ENCODE measurements at places on chromosomes 7 and 10.

- no peak for DNase-seq
Observed at GRCh38 chr7:34747867-34748727, 90.1 kb downstream of the NPSR1 start.

GRCh38 chr7:114718861-114719260 lies 203.0 kb upstream of the MDFIC start:
- DNase-seq, result no peak

DNA sequence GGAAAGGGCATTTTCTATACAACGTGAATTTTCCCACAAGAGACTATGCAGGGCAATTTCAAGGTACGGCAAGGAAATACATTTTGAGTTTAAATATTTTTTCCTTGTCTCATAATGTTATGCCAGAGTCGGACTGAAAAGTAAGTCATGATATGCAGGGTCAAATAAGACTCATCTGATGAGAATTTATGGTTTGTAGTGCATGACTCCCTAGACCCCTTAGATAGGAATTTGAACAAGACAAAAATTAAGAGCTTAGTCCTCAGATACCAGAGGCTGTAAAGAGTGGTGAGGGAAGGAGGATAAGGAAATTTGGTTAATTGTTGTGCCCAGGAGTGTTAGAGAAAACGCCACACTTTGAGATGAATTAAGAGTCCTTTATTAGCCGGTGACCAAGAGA lies 616.6 kb downstream of the XPNPEP1 start:
- no peak for DNase-seq

DNA sequence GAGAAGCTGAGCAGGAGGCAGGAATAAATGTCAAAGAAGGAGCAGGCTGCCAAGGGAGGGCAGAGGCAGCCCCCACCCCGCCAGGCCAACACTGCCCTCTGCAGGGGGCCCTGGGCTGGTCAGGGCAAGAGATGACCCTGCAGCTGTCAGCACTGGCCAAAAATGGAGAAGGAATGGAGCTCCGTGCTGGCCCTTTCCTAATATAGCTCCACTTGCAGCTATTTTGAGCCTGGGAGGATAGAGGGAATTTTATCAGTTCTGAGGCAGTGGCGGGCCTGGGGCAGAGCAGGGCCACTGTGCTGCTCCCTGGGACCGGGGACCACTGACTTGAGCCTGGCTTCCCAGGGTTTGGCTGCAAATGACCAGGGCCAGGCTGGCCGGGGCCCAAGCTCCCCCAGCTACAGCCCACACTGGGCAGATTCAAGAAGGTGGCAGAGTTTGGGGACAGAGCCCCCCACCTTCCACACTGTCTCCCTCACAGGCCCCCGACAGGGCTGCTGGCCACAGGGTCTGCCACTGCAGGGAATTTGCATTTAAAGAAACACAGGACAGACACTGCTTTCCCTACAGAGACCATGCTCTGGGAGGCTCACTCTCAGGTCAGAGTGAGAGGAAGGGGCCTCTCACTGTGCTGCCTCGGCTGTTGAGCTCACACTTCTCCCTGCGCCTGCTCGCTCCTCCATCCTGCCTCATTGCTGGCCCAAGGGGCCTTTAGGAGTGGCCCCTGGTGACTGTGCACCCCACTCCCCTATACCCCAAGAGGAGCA lies 16.2 kb downstream of the LDB3 start:
- no peak for DNase-seq

GRCh38 chr10:6218692-6219493 lies 16.2 kb downstream of the PFKFB3 start:
- no peak for DNase-seq

DNA sequence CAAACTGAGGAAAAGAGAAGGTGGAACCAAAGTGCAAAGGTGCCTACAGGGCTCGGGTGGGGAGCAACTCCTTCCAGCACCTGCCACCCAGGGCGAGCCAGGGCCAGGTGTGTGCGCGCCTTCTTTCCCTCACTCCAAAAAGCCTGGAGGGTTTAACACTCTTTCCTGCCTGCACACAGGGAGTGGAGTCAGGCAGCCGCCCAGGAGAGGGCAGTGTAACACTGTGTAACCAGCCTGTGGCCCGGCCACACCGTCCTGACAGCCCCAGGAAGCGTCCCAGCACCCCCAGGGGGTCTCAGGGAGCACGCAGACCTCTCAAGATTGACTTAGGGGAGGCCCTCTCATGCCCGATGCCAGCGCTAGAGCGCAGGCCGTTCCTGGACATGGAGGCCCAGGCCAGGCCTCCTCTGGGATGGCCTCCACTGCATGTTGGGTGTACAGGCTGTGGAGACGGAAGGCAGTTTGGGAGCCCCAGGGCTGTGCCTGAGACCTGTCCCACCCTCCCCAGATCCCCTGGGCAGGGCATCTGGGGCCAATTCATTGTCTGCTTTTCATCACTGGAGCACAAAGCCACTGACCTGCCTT lies 13.4 kb downstream of the BRI3 start:
- no peak for DNase-seq

GRCh38 chr7:28855538-28856217 lies 102.5 kb downstream of the TRIL start:
- DNase-seq, result no peak

DNA sequence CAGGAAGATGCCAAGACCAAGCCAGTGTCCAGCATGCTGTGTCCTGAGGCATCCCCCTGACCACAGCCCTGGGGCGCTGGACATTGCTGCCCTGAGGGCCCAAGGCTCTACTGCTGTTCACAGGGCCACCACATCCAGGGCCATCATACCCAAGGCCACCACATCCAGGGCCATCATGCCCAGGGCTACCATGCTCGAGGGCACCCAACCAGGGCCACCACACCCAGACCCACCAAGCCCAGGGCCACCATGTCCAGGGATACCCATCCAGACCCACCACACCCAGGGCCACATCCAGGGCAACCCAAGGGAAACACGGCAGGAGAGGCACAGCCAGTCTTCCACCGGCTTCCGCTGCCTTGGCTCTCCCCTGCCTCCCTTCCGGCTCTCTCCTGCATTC lies 17.1 kb downstream of the STK32C start:
- DNase-seq, result no peak

DNA sequence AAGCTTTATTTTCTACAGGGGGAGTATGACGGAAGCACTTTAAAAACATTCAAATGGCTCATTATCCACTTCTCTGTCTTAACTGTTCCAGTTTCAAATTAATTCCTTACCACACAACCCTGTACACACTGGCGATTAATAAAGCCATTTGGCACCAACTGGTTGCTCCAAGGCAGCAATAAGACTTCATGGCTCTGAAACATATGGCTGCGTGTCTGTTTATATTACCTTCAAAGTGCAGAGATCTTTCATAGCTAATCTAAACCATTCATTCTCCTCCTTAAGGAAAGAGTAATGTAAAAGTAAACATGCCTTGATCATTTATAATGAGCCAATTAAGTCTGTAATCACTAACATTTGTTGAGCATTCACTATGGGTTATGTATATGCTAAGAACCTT lies 325.7 kb downstream of the PARD3 start:
- no peak for DNase-seq

DNA sequence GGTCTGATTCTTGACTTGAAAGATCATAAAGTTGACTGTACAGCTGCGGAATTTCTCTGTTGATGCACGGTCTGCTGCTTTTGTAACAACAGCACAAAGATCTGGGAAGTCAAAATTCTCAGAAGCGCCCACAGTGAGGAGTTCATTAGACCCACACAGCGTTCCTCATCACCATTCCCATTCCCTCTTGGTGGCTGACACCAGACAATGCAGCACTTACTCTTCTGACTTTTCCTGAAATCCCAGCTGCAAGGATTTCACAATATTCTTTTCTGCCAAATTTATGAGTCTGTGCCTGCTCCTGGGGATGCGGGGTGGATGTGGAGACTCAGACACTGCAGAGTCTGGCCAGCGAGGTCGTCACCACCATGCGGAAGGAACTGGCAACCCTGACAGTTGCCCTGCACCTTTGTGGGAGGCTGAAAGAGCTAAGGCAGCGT lies 233.9 kb downstream of the FANK1 start:
- no peak for DNase-seq

DNA sequence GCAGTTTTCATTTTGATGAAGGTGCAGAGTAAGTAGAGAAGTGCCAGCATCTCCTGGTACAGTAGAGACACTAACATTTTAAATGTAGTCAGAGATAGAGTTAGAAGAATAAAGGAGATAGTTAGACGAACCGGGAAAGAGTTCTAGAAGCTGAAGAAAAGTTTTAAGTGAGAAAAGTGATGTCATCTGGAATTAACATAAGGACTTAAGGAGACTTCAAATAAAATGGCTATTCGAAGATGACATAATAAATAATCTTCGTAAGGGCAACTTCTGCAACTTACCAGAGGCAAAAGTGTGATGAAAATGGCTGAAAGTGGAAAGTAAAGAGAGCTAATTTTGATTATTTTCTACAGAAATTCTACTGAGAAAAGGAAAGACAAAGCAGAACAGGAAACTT lies 20.4 kb downstream of the GNAT3 start:
- no peak for DNase-seq

GRCh38 chr7:140080919-140081318 lies 18.2 kb upstream of the PARP12 start:
- DNase-seq, result no peak

DNA sequence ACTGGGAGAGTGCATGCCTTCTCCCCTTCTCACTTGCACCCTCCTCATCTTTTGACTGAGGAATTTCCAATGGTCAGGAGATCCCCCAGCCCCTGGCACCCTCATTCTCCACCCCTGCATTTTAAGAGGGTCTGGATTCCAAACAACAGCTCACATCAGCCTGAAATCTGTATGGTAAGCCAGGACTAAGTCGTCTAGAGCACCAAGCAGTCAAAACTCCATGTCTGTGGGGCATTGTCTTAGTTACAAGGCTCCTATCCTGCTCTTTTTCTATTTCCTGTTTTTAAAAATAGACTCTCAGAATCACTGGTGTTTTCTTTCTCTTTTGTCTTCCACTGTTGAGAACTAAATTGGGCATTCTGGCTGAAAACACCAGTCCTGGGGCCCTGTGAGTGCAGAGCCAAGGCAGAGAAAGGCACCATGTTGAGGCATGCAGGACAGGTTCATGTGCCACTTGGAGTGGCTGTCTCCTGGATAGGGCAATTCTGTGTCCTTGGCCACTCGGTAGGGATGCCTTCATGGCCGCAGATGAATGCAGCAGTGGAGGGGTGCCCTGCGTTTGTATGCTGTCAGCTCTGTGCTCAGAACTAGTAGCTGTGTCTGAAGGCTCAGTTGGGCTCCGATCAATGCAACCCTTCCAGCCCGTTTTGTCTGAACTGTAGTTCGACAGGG lies 216.6 kb upstream of the YAE1 start:
- DNase-seq, result no peak

DNA sequence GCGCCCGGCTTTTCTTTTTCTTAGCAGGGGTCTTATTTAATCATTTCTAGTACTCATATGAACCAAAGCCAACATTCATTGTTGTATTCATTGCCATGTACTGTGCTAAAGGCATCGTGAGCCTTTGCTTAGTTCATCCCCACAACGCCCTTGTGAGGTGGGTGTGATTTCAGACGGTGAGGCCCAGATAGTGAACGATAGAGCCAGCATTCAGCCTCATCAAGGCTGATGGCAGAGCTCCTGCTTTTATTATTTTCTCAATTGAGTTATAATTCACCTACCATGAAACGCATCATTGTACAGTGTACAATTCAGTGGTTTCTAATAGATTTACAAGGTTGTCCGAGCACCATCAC lies 50.1 kb downstream of the HK1 start:
- DNase-seq, result no peak

DNA sequence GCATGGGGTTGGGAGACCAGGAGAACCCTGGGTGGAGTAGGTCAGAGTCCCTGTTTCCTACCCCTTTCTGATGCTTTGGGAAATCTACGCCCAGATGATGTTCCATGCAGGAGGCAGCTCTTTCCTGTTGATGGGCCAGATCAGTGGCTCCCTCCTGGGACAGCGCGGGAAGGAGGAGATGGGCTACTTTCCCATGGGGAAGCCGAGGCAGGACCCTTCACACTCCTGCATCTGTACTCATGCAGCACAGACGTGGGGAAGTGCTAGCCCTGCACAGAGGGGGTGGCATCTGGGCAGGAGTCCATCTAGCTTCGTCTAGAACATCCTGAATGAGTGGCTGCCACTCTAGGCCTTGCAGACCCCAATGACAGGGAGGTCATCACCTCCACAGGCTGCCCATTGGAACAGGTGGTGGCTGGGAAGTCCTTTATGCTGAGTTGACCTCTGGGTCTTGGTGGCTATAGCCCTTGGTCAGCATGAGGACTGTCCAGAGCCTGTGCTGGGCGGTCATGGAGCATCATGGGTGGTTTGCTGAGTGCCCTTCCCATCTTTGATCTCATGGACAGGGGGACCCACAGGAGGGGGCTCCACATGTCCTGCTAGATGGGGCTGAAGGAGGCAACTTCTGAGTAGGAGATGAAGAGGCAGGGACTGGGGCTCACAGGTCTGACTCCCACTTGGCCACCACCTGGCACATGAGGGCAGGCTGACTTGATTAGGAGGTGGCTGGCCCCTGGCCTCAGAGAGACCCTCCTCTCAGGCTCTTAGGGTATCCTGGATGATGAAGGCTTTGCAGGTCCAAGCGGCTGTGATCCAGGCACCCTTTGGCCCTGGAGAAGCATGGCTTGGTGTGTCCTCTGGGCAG lies 24.6 kb downstream of the RAMP3 start:
- DNase-seq, result no peak

GRCh38 chr7:47458057-47458456 lies 123.9 kb downstream of the TNS3 start:
- no peak for DNase-seq

- no peak for DNase-seq
Observed at GRCh38 chr10:25522294-25522693, 347.5 kb downstream of the GPR158 start.

DNA sequence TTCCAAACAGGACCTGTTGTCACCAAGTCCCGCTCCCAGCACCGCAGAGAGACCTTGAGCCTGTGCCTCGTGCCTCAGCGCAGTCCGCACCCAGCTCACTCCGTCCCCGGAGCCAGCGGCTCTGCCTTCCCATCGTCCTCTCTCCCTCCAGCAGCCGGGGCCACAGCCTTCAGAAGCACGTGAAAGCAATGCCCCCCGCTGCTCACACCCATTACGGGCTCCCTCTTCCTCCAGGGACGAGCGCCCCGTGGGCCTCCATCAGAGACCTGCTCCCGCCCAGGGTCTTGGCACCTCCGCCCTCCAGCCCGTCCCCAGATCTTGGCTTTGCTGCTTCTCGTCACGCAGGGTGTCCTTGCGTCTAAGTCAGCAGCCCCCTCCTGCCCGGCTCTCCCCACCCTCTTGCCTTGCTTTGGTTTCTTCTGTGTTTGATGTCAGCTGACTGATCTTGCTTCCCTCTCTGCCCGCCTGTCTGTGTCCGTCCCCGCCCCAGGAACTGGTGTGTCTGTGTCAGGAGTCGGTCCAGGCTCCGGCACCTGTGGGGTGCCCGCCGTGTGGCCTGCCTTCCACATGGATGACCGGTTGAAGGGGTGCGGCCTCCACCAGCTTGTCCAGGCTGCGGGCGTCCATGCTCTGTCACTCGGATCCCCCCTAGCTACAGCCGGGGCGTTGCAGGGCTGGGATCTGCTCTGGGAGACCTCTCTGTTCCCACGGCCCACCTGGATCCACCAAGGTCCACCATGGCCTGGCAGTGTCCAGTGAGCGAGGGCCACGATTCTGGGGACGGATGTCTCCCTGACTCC lies 61.9 kb downstream of the FOXL3 start:
- DNase-seq, result peak; percentile 38

GRCh38 chr7:33258491-33258951 lies 129.2 kb downstream of the BBS9 start:
- no peak for DNase-seq

GRCh38 chr10:73113551-73113950 lies 3.3 kb downstream of the NUDT13 start:
- DNase-seq, result no peak

All from T follicular helper cell (primary cell).